NB4 (cell line): ENCODE measurements at places on chromosomes 4 and X.

GRCh38 chr4:6888506-6889071 is 21.0 kb upstream of the TBC1D14 start:
- DNase-seq: no peak

DNA sequence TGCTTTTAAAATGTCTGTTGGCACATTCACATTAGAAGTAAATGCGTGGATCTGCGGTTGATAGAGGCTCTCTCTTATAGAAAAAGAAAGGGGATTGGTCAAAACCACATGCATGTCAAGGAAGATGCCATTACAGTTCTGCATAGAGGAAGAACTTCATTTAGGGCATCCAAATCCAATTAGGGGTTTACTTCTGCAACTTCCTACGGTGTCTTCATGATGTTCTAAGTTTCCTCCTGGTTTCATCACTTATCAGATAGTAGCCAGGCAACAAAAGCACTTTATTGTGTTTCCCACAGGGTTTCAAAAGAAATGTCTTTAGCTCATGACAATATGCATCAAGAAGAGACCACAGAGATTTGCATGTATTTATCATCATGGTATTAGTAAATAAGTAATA is 136.0 kb upstream of the HPGD start:
- DNase-seq: no peak

DNA sequence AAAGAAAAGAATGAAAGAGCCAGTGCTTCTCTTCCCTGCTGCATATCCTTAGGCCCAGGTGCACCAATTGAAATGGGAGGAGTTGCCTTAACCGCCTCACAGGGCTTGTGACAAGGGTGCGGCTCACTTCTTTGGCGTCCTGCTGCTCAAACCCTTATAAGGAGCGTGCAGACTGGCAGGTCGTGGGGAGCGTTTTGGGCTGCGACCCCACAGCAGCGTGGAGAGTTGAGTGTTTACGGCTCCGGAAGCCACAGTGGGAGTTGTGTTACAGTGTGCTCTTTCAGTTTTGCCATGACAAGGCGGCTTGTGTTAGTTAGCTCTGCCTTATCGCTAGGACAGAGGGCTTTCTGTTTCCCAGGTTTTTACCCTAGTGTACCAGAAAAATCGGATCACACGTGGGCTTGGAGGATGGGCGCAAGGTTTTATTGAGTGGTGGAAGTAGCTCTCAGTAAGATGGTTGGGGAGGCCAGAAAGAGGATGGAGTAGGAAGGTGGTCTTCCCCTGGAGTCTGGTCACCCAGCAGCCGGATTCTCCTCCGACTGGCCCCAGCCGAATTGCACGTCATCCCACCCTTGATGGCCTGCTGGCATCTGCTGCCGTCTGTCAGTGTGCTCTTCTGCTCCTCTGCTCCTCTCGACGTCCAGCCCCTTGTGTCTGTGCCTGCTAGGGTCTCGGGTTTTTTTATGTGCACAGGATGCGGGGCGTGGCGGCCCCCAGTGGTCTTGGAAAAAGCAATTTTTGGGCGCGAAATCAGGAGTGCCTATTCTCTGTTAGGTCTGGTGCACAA is 718.9 kb downstream of the ARAP2 start:
- DNase-seq: no peak

GRCh38 chr4:159071969-159072765 is 30.7 kb upstream of the RAPGEF2 start:
- no peak for DNase-seq

DNA sequence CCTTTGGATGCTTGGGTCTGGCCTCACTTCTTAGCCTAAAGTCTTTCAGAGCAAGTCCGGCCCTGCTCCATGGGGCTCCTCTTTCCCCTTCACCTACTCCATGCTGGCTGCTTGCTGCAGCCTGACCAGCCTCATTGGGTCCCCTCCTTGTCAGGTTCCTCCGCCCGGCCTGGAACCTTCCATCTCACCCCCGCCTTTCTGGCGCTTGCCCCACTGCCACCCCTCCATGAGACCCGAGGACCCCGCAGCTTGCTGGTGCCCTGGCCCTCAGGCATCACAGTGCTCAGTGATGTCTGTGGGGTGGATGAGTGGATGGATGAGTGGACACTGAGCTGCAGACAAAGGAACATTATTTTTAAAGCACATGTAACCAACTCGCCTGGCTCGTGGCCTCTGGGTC is 24.7 kb downstream of the SORCS2 start:
- no peak for DNase-seq

- DNase-seq: peak; percentile 75
Observed at GRCh38 chrX:46903458-46904242, 8.6 kb upstream of the JADE3 start.

DNA sequence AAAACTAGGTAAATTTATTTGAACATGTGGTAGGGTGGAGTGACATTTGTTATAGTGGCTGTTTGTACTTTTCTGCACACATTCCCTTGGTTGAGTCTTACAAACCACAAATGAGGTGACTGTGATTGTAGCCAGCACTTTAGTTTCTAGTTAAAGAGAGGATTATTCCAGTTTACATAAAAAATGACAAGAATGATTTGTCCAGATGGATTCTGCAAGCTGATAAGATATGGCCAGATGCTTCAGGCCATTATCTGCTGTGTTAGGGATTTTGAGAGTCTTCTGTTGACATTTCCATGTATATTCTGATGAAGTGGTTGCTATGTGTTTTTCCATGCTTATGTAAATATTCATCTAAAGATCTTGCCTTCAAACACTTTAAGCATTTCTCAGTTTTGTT is 31.0 kb upstream of the PDE5A start:
- DNase-seq: no peak

DNA sequence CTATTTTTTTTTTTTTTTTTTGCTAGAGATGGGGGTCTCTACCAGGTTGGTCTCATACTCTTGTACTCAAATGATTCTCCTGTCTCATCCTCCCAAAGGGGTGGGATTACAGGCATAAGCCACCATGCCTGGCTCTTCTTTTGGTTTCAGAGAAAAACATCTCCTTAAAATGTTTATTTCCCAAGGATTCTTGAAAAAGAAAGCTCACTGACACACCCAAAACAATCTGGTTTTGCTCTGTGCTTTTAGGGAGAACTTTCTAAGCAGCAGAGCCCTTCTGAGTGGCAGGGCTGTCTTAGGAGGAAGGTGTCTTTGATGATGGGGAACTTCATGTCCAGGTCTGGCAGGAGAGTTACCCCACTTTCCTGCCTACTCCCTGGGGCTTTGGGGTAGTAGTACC is 1.2 kb downstream of the SOD3 start:
- no peak for DNase-seq

- DNase-seq: no peak
Observed at GRCh38 chr4:101127176-101127790, 220.0 kb downstream of the PPP3CA start.

DNA sequence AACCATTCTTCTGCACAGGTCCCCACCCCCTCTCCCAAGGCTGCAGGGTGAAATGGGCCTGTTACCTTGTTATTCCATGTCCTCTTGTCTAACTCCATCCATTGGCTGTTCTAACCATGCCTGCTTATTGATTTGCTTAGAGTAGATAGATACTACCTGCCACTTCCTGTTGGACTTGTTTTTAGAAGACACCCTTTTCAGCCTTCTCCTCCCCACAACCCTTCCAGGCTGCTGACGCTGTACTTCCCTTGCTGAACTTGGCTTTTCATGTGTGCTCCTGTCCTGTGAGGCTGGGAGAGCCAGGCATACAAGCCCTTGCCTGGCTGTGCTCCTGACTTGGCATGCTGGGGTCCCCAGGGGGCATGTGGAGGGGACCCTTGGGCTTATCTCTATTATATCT is 81.9 kb downstream of the AASDH start:
- DNase-seq: no peak

GRCh38 chrX:135528756-135529155 is 8.3 kb downstream of the INTS6L start:
- no peak for DNase-seq

- DNase-seq: no peak
Observed at GRCh38 chrX:63664083-63664482, 120.9 kb downstream of the ARHGEF9 start.

- DNase-seq: no peak
Observed at GRCh38 chr4:149549911-149550310, 265.7 kb downstream of the IQCM start.

DNA sequence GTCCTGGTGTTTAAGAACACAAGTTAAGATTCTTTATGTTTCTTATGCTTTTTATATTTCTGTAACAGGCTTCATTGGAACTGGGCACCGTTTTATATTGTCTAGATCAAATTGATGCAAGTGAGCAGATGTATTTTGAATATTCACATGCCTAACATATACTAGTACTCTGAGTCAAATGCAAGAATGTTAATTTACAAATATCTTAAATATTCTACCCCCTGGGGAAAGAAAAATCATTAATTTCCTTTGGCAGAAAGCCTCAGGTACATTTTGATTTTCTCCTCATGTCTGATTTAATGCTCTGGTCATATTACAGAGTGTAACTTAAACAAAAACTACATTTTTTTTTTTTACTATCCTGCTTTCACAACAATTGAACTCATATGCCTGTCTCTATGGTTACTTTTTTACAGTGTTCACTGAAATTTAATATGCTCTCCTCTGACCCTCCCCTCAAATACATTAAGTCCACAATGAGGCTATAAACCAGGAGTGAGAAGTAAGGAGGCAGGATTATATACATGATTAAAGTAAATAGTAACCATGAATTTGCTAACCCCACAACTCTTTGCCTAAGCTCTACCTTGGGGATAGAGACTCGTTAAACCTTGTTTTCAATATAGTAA is 2.4 kb upstream of the NSUN7 start:
- DNase-seq: no peak

- DNase-seq: no peak
Observed at GRCh38 chr4:54274795-54275665, 45.9 kb downstream of the PDGFRA start.

DNA sequence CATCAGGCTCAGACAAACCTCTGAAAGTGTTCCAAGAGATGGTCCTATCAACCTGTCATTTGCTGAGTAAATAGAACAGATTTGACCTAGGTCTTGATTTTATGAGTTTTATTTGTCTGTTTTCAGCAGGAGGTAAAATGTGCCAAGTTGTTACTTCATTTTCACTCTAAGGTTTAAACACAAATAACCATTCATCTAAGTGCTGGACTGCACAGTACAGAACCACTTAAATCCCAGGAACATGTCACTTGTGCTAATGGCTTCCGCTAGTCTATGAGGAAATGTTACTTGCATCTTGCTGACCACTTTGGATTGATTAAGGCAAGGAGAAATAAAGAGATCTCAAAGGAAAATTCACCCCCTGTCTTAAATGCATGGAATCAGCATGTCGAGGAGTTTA is 660.7 kb downstream of the SMARCA1 start:
- no peak for DNase-seq
